ENCODE measurements at places on chromosomes 1 and 21. TPM values are rescaled to one million over a fixed set of nuclear protein-coding genes. Genes with fewer than 3 reads are reported as not detected.

Gene FCGR3A
- 30.5 TPM for polyA plus RNA-seq

GRCh38 chr1:56415258-56415657 is 164.1 kb downstream of the PLPP3 start:
- DNase-seq = no peak

GRCh38 chr1:204659056-204659455 is 26.5 kb downstream of the LRRN2 start:
- no peak for DNase-seq

DNA sequence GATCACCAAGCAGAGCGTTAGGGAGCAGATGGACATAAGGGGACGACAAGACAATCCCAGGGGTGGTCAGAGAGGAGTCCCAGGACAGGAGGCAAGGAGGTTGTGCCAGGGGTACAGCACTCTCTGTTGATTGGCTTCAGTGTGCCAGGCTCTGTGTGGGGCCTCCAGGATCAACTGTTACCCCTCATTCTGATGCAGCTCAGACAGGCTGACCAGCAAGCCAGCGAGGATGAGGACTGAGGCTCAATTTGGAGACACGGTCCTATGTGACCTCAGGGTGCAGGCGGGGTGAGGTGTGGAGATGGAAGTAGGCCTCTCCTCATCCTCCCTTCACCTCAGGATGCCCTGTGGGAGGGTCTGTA is 4.0 kb downstream of the HYI start:
- DNase-seq = no peak

- no peak for DNase-seq
Observed at GRCh38 chr1:19250629-19251304, 557 bp downstream of the EMC1 start.

GRCh38 chr1:210373628-210373877 is 44.9 kb downstream of the HHAT start:
- DNase-seq = no peak

DNA sequence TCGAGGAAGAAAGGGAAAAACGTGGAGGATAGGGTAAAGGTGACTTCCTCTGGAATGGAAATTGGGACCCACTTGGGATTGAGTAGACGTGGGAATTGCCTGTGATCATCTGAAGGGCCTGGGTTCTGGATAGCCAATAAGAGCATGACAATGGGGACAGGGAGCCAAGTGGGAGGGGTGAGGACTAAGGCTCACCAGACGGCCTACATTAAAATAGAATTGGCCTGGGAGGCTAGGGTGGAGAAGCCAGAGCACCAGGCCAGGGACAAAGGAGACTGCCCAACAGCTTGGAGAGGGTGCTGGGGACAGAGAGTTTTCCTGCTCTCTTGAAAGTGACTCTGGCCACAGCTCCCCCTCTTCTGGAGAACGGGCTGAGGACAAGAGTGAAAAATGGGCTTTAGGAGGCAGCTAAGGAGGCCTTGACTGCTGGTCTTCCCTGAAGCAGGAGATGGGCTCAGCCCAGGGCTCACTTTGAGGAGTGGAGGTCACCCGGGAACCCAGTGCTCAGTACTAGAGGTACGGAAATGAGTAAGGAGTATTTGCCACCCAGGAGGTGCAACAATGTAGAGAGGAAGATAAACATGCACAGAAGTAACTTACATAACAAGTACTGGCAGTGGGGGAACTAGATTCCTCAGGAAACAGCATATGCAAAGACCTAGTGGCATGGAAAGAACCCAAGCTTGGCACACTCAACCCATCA is 18.8 kb downstream of the INKA2 start:
- no peak for DNase-seq

- DNase-seq = no peak
Observed at GRCh38 chr1:37469386-37469785, 5.0 kb upstream of the ZC3H12A start.

Gene GUCA2A
- 950 TPM for polyA plus RNA-seq
